Liver (tissue), 10 donors: ENCODE measurements at places on chromosomes 6 and 20. TPM values are rescaled to one million over a fixed set of nuclear protein-coding genes. Genes with fewer than 3 reads are reported as not detected.

Gene TCP11
- not detected for total RNA-seq

Gene ARFGEF2
- 51.3 TPM for total RNA-seq

Gene LST1
- 24.6 TPM for total RNA-seq

Gene GLP1R
- not detected for total RNA-seq

Gene WFDC5
- total RNA-seq, result not detected
